ENCODE measurements at places on chromosomes 2 and 18. TPM values are rescaled to one million over a fixed set of nuclear protein-coding genes. Genes with fewer than 3 reads are reported as not detected.
A peak's percentile ranks its signal among the peaks of the same experiment; 100 is the strongest.

- no peak for DNase-seq
Observed at GRCh38 chr2:95346231-95346737, 49.1 kb downstream of the KCNIP3 start.

- no peak for DNase-seq
Observed at GRCh38 chr18:74933930-74934329, 275.0 kb downstream of the PTGR3 start.

GRCh38 chr2:95271381-95271971 is 2.8 kb upstream of the PROM2 start:
- DNase-seq = peak; percentile 6

GPR155 gene
- 0.74 TPM for total RNA-seq

NRP2 gene
- 6.3 TPM for total RNA-seq

NYAP2 gene
- total RNA-seq = not detected

HOXD9 gene
- total RNA-seq = not detected

All from progenitor cell of endocrine pancreas (in vitro differentiated cells).